ENCODE measurements at places on chromosomes 7 and 10.

- peak; percentile 41 for DNase-seq
Measured at GRCh38 chr7:41005374-41005901, 697.5 kb downstream of the INHBA start.

DNA sequence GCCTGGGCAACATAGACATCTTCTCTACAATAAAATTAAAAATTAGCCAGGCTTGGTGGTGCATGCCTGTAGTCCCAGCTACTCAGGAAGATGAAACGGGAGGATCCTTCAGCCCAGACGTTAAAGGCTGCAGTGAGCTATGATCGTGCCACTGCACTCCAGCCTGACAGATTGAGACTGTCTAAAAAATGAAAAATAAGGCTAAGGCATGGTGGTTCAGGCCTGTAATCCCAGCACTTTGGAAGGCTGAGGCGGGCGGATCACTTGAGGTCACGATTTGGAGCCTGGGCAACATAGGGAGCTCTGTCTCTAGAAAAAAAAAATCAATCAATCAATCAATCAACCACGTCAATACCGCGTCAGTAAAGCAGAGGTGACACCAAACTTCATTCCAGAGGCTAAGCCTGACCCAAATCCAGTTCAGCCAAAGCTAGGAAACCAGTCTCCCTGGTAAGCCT is 31.1 kb downstream of the MRPS24 start:
- DNase-seq: no peak

GRCh38 chr10:43265799-43266721 is 805 bp downstream of the RASGEF1A start:
- DNase-seq: no peak

GRCh38 chr7:73536479-73536878 is 14.4 kb upstream of the BAZ1B start:
- DNase-seq: no peak

DNA sequence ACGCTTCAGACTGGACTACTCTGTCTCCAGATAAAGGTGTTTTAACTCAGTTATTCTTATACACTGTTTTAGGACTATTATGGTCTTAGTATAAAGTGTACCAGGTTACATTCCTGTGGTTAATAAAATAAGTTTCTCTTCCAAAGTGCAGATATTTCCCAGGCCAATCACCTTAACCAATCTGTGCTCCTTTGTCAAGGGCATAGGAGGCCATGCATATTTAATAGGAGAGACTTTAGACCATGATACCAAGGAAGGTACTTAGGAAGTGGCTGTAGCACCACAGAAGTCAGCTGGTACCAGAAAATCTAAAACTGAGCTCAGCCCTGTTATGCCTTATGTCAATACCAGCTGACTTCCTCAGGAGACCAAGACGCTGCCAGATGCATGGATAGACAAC is 226.5 kb upstream of the TMEM72 start:
- no peak for DNase-seq

DNA sequence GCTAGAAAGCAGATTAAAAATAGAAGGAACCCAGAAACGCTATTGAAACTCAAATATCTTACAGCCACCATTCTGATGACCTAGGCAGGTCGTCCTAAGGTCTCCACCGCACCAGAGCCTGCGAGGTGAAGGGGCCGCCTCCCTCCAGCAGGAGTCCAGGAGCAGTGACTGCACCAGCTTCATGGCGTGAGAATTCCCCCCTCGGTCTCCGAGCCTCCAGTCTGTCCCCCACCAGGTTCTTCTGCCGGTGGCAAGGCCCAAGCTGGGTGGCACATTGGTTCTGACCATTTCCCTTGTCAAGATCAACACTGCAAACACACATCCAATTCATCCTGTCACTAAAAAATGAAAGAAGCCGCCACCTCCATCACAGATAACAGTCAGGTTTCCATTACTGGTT is 98.7 kb downstream of the DIP2C start:
- no peak for DNase-seq

DNA sequence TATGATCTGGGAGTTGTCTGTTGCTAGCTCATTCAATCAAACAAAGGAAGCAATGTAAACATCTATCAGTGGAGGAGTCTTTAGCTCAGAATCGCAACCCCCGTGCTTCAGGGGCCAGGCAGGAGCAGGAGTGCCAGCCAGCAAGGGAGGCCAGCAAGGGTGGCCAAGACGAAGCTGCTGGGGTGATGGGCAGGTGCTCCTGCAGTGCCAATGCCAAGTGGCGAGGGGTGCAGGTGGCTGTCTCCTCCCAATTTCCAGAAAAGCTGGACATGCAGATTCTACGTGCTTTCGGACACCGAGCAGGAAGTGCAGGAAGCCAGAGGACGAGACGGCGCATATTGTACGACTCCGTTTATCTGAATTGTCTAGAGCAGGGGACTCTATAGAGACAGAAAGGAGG is 48.1 kb upstream of the EBF3 start:
- no peak for DNase-seq

DNA sequence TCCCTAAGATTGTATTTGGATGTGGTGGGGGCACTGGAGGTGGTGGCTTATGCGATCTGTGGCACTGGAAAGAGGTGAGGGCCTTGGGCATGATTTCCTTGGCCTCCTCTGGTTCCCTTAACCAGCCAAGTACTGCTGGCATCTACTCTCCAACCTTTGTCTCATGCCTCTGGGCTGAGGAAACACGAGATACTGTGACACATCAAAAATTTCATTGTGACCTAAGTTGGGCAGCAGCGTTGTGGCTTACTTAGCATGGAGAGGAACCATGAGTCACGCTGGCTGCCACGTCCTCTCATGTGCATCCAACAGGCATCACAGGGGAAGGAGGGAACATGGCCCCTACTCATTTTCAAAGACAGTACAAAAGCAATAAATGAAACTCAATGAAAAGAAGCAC is 29.7 kb upstream of the GSDME start:
- peak; percentile 96 for DNase-seq

- DNase-seq: no peak
Measured at GRCh38 chr10:12214093-12214492, 18.1 kb downstream of the CDC123 start.

GRCh38 chr7:91995391-91996105 is 54.9 kb downstream of the AKAP9 start:
- no peak for DNase-seq
